Forelimb muscle (tissue), 1 donor: ENCODE measurements at places on chromosomes 6 and 20. TPM values are rescaled to one million over a fixed set of nuclear protein-coding genes. Genes with fewer than 3 reads are reported as not detected.

DNA sequence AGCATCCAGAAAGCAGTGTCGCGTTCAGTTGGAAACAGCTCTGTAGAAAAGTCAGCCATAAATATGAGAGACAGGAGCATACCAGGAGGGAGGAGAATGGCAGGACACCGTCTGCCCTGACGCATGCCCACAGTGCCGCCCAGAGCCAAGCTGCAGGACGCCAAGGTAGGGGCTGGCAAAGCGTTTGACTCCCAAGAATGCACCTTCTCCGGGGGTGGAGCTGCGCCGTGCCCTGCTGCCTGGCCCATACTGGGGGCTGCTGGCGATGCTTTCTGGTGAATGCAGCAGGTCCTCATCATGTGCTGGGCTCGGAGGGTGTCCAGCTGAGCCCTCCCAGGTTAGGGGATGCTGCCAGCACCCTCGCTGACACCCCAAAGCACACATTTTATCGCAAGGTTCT, 349.8 kb downstream of the CDH4 start:
- no peak for DNase-seq

- no peak for DNase-seq
Measured at GRCh38 chr6:145814501-145815308, at the start of gene FBXO30. Gene FBXO30, minus strand, starts transcription at chr6:145814795. Its CDS starts 8,390 bp downstream, at chr6:145806405.

- no peak for DNase-seq
Measured at GRCh38 chr6:75024828-75025227, 181.0 kb downstream of the COL12A1 start.

- no peak for DNase-seq
Measured at GRCh38 chr6:141050471-141050870, 1082.3 kb upstream of the GJE1 start.

Gene FOXQ1
- not detected for polyA plus RNA-seq

DNA sequence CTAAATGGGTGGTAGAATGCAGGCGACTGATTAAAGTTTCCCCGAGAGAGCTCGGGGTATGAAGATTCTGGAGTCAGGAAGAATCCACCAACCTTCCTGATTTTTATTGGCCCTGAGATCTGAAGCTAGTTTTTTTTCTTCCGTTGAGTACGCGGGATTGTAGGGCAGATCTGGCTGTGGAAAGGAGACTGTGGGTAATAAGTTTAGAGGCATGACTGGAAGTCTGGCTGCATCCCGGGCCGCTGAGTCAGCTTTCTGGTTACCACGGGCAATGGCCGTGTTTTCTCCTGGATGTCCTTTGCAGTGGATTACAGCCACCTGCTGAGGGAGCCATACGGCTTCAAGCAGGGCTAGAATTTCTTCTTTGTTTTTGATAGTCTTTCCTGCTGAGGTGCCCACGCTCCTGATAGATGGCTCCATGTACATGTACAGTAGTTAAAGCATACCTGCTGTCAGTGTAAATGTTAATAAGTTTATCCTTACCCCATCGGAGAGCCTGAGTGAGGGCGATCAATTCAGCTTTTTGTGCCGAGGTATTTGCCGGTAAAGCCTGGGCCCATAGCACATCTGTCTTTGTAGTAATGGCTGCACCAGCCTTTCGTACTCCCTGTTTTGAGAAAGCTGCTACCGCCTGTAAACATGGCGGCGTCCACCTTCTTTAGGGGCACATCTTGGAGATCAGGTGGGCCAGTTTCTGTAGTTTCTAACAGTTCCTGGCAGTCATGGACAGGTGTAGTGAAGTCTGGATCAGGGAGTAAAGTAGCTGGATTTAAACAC, 154.0 kb downstream of the TRIM27 start:
- DNase-seq = no peak

Gene TFEB
- 5.8 TPM for polyA plus RNA-seq

GRCh38 chr6:84065693-84066290, 32.2 kb downstream of the MRAP2 start:
- no peak for DNase-seq

Gene CSE1L
- polyA plus RNA-seq = 56.4 TPM

DNA sequence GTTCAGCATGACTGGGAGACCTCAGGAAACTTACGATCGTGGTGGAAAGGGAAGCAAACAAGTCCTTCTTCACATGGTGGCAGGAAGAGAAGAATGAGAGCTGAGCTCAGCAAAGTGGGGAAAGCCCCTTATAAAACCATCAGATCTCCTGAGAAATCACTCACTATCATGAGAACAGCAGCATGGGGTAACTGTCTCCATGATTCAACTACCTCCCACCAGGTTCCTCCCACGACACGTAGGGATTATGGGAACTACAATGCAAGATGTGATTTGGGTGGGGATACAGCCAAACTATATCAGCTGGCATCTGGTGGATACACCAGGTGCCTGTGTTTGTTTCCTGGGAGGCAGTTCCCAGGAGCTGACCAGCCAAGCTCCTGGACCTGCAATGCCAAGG, 4.9 kb downstream of the DDO start:
- no peak for DNase-seq

Gene TTI1
- 16.8 TPM for polyA plus RNA-seq

GRCh38 chr20:58818586-58819285, 32.0 kb downstream of the GNAS-AS1 start:
- no peak for DNase-seq

DNA sequence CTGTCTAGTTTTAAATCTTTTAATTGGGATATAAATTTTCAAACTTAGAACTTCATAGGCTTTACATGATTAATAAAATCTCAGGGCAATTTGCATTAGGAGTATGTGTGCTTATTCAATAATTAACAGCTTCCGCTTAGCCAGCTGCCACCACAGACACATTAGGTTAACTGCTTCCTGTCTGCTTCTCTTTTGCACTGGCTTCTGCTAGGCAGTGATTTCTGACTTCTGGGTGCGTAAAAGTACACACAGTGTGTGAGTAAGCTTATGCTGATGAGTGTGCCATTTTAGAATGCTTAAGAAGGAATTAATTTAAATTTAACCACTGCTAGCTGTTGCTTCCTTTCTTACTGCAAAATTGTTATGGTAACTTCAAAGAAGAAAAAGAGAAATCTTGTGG, 73.9 kb downstream of the F13A1 start:
- no peak for DNase-seq

GRCh38 chr6:139539852-139540251, 165.4 kb upstream of the CITED2 start:
- DNase-seq = no peak

Gene FRK
- polyA plus RNA-seq = 0.30 TPM

DNA sequence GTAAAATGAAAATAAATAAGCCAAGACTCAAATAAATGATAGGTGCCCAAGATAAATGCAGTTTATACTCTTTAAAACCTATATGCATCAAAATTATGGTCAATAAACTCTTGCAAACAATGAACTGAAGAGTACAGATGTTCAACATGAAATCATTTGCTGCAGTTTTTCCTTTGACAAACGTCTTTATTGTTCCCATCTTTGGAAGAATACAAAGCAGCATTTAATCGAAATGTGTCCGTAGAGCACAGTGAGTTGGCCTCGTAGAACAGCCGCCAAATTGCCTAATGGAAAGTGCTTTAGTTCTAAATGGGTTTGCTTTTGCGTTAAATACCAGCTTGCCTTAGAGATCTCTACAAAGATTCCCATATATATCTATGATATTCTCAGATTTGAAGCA, 447.4 kb downstream of the PKHD1 start:
- no peak for DNase-seq

- no peak for DNase-seq
Measured at GRCh38 chr6:93727447-93727846, 308.1 kb upstream of the EPHA7 start.

Gene TRIM15
- polyA plus RNA-seq = not detected

DNA sequence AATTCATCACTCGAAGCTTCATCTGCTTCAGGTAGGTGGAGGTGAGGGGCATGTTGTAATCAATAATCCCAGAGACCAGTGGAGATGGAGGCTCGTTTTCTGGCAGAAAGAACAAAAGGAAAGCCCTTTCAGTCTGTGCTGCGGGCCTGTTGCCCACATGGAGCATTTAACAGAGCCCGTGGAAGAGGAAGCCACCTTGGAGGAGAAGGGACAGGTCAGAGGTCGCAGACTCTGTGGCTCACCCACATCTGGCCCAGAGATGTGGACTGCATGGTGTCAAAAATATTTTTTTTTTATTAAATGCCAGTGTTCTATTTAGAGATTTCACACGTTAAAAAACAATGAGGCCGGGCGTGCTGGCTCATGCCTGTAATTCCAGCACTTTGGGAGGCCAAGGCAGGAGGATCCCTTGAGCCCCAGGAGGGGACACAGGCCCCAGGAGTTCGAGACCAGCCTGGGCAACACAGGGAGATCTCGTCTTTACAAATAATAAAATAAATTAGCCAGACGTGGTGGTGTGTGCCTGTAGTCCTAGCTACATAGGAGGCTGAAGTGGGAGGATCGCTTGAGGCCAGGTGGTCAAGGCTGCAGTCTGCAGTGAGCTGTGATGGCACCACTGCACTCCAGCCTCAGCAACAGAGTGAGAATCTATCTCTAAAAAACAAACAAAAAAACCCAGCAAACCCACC, 73.6 kb downstream of the NOL4L start:
- DNase-seq = no peak

DNA sequence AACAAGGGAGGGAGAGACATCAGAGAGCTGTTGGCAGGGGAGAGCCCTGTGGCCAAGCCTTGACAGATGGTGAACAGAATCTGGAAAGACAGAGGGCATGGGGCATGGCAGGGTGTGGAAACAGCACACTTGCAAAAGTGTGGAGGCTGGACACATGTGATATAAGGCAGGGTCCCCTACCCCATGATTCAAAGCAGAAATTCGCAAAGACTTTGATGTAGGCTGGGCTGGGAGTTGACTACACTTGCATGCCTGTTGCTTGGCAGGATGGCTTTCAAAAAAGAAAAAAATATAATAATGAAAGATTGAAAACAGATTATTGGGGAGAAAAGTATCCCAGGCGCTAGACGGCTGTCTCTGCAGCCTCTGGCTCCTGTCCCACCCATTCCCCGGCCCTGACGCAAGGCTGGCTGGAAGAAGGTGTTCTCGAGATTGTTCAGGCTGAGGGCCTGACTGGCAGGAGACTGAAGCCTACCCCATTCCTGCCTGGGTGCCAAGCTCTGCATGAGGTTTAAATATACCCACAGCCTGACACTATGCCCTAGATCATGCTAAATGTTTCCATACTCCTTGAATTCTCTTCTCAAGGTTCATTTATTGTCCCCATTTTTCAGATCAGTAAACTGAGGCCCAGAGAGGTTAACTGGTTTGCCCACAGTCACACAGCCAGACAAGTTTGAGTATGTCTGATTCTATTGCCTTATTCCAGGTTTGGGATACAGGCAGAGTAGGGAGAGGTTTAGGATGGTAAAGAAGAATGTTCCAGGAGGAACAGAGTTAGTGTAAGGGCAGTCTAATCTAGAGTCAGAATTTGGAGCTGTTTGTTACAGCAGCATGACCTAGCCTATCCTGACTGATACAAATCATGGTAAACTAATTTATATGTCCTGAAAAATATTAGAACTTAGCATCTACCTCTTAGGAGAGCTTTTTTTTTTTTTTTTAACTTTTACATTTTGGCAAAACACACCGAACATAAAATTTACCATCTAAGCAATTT, 23.4 kb upstream of the CCN5 start:
- no peak for DNase-seq

DNA sequence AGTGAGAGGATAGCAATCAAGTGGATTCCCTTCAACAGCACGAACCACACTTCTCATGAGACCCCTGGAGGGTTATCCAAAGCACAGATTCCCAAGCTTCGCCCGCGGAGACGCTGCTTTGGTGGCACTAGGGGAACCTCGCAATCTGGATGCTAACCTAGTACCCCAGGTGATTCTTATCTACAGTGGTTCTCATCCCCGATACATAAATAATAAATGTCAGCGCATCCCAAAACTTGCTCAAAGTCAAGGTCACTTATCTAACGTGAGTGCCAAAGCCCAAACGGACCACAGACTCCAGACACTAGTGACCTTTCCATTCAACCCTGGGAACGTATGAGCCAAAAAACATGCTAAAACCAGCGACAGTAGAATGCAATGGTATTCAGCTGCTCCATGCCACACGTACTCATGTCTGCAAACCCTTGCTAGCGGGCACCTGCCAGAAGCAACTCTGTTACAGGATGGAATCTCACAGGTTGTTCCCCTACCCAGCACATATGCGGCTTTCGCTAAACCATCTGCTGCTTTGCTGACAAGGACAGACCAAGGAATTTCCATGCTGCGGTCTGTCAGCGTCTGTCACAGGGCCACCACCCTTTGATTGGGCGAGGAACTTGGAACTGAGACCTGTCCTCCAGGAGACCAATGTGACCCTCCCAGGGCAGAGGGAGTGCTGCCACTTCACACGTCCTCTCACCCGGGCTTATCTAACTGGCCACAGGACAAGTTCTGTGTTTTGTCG, 16.8 kb downstream of the MYLK4 start:
- DNase-seq = no peak

Gene HLA-DPB1
- 9.5 TPM for polyA plus RNA-seq

- no peak for DNase-seq
Measured at GRCh38 chr20:62080249-62080990, 14.7 kb upstream of the TAF4 start.

- no peak for DNase-seq
Measured at GRCh38 chr20:36249450-36249849, 13.2 kb downstream of the AAR2 start.

- DNase-seq = no peak
Measured at GRCh38 chr6:43468748-43469681, 8.4 kb upstream of the TJAP1 start.
